ENCODE measurements at places on chromosomes 16 and 17. TPM values are rescaled to one million over a fixed set of nuclear protein-coding genes. Genes with fewer than 3 reads are reported as not detected.
A peak's percentile ranks its signal among the peaks of the same experiment; 100 is the strongest.

GRCh38 chr17:56130631-56131030, 22.6 kb upstream of the ANKFN1 start:
- DNase-seq = no peak

The EPOP gene
- polyA plus RNA-seq = 0.43 TPM

DNA sequence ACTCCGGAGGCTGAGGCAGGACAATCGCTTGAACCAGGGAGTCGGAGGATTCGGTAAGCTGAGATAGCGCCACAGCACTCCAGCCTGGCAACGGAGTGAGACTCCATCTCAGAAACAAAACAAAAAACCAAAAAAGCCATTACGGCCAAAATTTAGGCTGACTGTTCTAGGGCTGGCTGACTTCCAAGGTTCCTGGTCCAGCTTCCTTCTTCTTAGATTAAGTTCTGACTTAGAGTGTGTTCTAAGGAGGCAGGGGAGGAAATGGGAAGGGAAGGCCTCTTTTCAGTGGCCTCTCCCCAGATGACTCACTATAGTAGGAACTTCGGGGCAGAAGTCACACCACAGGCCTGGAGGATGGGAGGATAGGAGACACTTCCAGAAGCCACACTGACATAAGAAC, 27.7 kb upstream of the CLEC18B start:
- peak; percentile 84 for DNase-seq

The GAS7 gene
- not detected for polyA plus RNA-seq

DNA sequence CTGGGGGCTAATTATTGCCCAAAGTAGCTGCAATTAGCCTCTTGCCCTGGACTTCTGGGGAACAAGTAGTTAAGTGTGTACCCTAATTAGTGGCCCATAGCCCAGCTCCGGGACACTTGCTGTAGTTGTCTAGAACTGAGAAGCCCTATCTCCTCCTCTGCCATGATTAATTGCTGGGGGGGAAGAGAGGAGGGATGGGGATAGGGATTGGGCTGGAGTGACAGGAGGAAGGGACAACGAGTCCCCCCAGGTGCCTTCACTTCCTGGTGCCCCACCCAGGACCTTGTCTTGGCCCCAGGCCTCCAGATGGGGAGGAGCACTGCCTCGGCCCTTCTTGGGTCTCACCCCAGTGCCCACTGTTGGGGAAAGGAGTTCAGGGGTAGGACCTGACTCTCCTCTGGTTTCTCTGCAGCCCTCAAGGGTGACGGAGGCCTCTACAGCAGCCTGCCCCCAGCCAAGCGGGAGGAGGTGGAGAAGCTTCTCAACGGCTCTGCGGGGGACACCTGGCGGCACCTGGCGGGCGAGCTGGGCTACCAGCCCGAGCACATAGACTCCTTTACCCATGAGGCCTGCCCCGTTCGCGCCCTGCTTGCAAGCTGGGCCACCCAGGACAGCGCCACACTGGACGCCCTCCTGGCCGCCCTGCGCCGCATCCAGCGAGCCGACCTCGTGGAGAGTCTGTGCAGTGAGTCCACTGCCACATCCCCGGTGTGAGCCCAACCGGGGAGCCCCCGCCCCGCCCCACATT, 17.4 kb downstream of the NGFR start:
- no peak for DNase-seq

GRCh38 chr16:88854306-88855111, 2.2 kb downstream of the GALNS start:
- no peak for DNase-seq

The CACNG5 gene
- not detected for polyA plus RNA-seq

The HOXB1 gene
- polyA plus RNA-seq = not detected

DNA sequence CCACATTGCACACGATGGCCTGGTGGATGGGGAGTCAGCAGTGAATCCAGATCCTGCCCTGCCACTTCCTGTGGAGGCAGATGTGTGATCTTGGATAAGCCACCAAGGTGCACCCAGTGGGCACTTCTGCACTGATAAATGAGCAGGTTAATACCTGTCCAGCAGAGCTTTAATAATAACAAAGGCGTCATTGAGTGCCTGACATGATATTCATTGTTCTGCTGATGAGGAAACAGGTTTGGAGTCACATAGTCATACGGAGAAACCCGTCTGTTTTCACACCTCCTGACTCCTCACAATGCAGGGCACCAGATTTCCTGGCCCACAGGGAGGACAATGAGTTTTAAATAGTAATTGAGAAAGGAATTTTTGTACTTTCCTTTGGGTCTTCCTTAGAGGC, 324.6 kb upstream of the CDH5 start:
- no peak for DNase-seq

- DNase-seq = no peak
Observed at GRCh38 chr17:57464191-57464864, 208.0 kb downstream of the MSI2 start.

DNA sequence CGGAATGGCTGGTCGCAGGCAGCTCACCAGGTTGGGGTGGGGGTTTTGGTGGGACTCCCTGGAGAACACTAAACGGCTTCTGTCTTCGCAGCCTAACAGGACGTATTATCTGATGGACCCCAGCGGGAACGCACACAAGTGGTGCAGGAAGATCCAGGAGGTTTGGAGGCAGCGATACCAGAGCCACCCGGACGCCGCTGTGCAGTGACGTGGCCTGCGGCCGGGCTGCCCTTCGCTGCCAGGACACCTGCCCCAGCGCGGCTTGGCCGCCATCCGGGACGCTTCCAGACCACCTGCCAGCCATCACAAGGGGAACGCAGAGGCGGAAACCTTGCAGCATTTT, 59.7 kb downstream of the PDPK1 start:
- no peak for DNase-seq
